T-helper 17 cell (primary cell): ENCODE measurements at places on chromosomes 1 and 21. TPM values are rescaled to one million over a fixed set of nuclear protein-coding genes. Genes with fewer than 3 reads are reported as not detected.

Gene SPRR5
- total RNA-seq, result not detected

DNA sequence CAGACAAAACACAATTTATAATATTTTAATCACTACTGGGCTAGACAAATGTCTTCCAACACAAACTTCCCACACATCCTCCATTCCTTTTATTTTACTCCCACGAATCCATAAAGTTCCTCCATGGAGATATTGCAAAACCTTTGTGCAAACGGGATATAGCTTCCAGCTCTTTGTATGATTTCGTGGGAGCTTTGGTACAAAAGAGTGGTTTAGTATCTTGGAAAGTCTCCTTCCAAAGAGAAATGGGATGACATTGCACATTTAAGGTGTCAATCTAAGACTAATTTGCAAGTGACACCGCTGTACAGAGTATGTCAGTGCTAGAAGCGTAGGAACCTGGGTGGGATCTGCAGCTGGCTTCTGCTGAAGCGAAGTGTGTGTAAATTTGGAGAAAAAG is 455.2 kb upstream of the RUNX1 start:
- peaks cover 45% of the 10 kb centered on the region for H3K27me3 ChIP-seq
- H3K36me3 ChIP-seq, result no peaks in the 10 kb centered on the region
- H3K4me3 ChIP-seq, result no peak overlapping the region
- no peak overlapping the region for H3K27ac ChIP-seq

Gene INTS11
- total RNA-seq, result 132 TPM

Gene OR2T29
- total RNA-seq, result not detected
